ENCODE measurements at places on chromosomes 3 and 15.

DNA sequence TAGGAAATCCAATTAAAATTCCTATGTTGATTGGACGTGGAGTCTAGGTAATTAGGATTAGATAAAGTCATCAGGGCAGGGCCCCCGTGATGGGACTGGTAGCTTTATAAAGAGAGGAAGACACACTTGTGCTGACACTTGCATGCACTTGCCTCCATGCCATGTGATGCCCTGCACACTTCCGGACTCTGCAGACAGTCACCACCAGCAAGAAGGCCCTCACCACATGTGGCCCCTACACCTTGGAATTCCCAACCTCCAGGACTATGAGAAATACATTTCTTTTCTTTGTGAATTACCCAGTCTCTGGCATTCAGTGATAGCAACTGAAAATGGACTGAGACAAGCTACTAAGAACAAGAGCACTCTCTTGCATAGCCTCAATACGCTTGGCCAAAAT is 90.6 kb downstream of the CRYGS start:
- no peak for DNase-seq

DNA sequence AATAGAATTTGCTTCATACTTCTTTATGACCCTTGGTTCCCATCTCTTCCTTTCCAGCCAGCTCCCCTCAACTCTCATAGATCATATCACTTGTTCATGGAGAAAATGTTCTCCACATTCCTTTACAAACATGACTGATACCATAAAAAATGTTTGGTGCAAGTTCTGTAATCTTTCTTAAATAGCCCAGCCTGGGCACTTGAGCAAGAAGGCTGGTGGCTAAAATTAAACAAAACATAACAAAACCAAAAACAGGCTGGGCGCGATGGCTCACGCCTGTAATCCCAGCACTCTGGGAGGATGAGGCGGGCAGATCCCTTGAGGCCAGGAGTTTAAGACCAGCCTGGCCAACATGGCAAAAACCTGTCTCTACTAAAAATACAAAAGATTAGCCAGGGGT is 8.9 kb upstream of the POLR2M start:
- DNase-seq: no peak

- no peak for DNase-seq
These were observed 31.6 kb upstream of the FAM174B start for GRCh38 chr15:92687195-92687602.

GRCh38 chr15:39948817-39949216 is 14.9 kb downstream of the EIF2AK4 start:
- no peak for DNase-seq

DNA sequence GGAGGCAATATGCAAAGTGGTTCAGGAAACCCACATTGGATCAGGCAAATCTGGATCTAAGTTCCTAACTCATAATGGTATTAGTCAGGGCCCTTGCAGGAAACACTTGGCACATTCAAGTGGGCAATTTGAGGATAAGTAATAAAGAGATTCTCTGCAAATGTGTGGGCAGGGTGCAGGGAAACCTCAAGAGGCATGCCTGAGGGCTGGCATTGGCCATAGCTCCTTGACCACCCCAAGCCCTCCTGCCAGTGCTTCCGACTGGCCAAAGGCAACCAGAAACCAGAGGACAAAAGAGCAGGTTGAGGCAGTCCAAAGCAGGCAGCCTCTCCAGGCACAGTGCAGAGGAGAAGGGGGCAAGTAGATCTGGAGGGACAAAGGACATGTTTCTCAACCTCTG is 130.8 kb upstream of the SNTN start:
- no peak for DNase-seq

GRCh38 chr3:56137415-56137814 is 330.9 kb downstream of the ERC2 start:
- no peak for DNase-seq

Data from activated naive CD8-positive, alpha-beta T cell treated with anti-CD3 and anti-CD28 coated beads, Interleukin-2, amount 50 U/mL, for 16 hours (primary cell).